GM10248 (cell line): ENCODE measurements at places on chromosomes 4 and X.

DNA sequence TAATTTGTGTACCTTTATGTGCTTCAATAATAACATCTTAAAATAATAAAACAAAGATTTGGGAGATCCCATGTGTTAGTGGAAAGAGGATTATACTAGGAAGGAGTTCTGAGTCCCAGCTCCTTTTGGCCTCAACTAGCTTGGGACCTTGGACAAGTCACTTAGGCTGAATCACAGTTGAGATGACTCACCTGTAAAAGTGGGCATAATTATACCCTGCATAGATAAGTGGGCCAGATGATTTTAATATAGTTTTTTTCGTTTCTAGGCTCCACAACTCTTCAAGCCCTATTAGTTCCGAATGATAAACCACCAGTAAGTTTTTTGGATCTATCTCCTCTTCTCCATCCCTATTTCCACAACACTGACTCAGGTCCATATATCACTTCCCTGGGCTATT is 131.8 kb downstream of the ENOX2 start:
- no peak for DNase-seq

- no peak for DNase-seq
Measured at GRCh38 chrX:17923546-17923945, 62.4 kb upstream of the RAI2 start.

- no peak for DNase-seq
Measured at GRCh38 chr4:121373841-121374240, 7.0 kb downstream of the QRFPR start.

DNA sequence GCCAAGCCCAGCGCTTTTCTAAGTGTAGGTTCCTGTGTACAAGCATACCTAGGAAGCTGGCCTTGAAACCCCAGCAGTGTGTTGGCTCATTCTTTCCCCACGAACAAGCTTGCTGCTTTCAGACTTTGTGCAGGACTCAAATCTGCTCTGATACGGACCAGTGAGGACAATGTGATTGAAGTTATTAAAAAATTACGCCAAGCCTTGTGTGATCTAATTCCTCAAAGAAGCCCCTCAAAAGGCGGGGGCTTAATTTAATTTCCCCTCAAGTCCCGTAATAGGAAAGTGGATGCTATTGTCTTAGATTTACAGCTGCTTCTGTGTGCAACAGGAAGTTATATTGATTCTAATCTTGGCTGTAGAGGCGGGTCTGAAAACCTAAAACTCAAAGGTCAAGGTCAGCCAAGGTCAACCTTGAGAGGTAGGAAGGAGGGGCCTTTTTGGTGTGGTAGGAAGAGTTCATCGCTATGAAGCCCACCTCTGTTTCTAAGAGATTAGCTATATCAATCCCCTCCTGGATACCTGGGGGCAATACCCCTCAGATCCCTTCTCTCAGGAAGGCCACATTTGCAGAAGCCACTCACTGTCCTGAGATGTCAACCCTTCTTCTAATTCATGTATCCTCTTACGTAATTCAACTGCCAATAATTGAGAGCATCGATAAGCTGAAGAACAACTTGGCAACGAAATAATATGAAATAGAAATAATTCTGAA is 45.1 kb downstream of the TBC1D9 start:
- DNase-seq: no peak

GRCh38 chrX:49947781-49948180 is 25.4 kb downstream of the CLCN5 start:
- DNase-seq: no peak

- DNase-seq: no peak
Measured at GRCh38 chr4:8081621-8082516, 76.7 kb downstream of the ABLIM2 start.

- peak; percentile 48 for DNase-seq
Measured at GRCh38 chr4:37389967-37390580, 145.5 kb downstream of the NWD2 start.

- DNase-seq: no peak
Measured at GRCh38 chr4:52585379-52585778, 73.7 kb downstream of the USP46 start.

DNA sequence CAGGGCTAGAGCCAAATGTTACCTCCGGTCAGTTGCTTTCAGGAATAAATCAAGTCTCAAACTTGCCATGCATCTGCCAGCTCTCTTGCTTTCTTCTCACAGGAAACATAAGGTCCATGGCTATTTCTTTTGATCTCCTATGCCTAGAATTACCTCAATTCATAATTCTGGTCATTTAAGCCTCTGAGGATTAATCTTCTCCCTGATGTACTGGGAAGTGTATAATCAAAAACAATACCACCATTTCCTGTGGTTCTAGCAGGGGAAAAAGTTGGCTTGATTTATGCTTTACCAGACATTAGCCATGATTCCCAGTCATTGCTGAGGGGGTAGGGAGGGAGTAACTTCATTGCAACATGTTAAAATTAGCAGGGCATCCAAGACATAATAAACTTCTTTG is 268.7 kb upstream of the EMCN start:
- DNase-seq: no peak

DNA sequence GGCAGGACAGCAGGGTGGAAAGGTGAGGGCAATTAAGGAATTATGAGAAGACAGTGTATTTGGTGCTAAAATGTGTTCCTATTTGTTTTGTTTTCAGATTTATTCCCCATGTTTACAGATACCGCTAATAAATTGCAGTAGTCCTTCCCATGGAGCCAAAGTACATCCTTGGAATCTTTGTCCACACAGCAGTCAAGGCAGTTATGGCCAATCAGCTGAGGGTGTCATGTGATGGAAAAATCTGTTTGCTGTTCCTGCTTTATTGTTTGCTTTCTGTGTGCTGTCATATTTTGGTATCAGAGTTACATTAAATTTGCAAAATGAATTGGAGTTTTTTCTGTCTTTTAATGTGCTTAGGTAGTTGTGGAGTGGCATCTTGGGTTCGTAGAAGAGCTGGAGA is 10.5 kb downstream of the TRO start:
- DNase-seq: no peak

DNA sequence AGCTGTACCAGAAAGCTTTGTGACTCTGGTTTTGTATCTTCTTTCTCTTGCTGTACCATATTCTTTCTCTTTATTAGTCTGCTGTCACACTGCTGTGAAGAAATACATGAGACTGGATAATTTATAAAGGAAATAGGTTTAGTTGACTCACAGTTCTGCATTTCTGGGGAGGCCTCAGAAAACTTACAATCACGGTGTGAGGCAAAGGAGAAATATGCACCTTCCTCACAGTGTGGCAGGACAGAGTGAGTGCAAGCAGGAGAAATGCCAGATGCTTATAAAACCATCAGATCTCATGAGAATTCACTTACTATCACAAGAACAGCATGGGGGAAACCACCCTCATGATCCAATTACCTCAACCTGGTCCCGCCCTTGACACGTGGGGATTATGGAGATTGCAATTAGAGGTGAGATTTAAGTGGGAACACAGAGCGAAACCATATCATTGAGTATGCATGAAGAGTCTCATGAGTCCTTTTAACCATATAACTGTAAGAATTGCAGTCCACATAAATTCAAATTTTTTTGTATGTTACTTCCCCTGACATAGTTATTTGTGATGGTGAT is 67.4 kb upstream of the INPP4B start:
- no peak for DNase-seq

GRCh38 chr4:113831457-113831856 is 69.9 kb upstream of the CAMK2D start:
- DNase-seq: no peak

- DNase-seq: no peak
Measured at GRCh38 chrX:48794340-48794910, 7.4 kb upstream of the HDAC6 start.

DNA sequence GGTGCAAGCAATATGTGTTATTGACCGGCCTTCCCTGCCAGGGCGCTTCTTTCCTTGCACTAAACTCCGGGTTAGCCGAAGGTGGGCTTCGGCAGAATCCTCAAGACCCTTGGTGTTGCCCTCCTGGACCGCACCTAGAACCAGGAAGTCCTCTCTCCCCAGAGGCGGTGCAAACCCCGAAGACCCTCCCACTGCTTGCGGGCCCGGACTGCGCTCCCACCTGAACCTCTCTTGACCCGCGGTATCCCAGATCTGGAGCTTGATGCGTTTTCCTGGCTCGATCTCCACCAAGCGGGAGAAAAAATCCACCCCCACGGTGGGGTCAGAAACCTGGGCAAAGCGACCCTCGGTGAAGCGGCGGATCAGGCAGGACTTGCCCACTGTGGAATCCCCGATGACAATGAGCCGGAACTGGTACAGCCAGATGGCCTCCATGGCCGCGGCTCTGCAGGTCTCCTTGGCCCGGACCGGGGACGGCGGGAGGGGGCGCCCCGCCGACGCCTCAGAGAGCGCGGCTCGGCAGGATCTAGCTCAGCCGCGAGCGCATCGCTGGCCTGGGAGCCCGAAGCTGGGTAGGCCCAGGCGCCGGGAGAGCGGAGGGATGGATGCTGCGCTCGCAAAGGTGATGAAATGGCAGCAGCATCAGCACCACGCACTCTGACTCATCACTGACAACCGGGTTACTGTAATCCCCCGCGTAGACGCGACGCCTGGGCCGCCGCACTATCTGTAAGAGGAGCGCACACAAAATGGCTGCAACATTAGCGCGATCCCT is at the start of gene RAB39B:
Gene RAB39B, minus strand, starts transcription at position 638 of the 775 bp plus-strand sequence. Its CDS starts 203 bp downstream, at position 435.
- peak; percentile 67 for DNase-seq

DNA sequence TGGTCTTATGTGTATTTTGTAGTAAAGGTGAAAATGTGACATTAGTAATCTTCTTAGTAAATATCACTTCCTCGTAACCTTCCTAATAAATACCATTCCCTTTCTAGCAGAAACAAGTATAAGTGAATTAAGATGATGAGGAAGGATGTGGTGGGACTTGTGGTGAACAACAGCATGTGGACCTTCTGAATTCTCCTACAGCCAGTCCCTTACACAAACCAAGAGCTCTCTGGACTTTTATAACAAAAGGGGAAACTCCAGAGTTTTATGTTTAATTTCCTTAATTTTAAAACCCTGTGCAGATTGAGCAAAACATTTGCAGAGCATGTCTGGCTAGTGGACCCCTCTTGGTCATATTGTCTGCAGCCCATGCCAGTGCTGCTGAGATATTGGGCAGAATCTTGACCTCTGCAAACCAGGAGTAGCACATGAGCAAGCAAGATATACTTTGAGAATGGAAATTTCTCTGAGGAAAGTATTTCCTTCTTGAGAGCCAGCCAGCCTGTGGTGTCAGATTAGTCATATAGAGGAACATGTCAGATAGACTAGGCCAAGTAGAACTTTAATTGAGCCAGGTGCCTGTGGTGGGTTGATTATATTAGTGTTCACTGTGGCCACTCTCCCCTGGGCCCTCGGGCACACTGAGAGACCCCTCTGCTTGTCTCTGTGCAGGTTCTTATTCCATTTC is 328.2 kb downstream of the DKK2 start:
- DNase-seq: no peak

DNA sequence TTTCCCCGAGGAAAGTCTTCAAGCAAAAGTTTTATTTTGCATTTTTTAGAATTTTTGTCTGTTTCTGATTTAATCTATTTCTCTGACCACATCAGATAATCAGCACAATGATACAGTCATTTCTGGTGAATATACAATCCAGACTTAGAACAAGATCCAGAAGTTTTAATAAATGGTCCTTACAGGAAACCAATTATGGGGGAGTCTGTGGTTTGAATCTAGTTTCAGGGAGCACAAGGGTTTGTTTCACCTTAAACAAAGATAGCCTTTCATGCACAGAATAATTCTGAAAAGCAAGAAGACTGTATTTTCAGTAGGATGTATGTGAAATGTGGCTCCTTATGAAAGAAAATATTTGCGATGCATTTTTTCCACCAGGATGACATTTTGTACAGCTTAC is 158.5 kb upstream of the ARSJ start:
- DNase-seq: no peak

DNA sequence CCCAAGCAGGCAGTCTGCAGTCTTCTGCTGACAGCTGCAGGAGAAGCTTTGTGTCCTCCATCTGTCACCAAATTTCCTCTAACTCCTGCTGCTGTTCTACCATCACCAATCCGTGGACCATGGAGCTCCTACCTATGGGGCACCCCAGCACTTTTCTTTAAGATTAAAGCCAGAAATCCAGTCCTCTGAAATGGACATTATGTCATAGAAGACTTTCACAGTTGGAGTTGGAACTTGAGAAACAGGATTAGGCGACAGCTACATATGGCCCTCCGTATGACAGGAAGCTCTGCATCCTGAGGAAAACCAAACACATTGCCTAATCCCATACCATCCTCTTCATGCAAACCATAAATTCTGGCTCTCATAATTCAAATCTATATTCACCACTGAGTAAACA is 470.6 kb upstream of the GALNTL6 start:
- no peak for DNase-seq

- no peak for DNase-seq
Measured at GRCh38 chrX:120839491-120839890, 36.2 kb downstream of the CT47B1 start.

DNA sequence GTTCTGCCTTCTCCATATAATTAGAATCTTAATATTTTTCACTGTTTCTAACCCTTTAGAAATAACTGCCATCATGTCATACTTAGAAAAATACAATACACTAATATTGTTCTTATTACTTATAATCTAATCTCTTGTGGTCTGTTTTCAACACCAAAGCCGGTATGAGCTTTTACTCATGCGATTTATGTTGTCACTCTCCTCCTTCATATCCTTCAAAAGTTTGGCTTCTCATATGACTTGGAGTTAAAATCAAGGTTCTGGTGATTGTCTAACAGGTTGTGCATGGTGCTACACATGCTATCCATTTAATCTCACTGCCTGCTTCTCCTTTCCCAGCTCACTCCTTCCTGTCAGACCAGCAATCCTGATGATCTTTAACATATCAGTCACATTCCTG is 1392.9 kb downstream of the ARAP2 start:
- DNase-seq: no peak

DNA sequence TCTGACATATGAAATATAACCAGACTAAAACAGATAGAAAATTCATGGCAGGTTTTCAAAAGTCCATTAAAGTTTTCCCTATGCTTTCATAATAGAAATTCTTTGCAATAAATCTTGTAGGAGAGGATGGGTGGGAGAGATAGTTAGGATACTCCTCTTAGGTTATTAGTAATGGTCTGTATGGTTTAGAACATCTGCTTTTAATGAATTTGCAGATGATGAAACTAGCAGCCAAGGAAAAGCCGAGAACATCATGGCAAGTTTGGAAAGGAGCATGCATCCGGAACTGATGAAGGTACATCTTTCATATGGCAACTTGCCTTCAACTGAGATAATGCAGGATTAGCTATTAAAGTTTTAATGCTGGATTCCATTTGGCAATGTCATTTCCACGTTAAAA is 70.7 kb downstream of the DOCK11 start:
- DNase-seq: no peak

DNA sequence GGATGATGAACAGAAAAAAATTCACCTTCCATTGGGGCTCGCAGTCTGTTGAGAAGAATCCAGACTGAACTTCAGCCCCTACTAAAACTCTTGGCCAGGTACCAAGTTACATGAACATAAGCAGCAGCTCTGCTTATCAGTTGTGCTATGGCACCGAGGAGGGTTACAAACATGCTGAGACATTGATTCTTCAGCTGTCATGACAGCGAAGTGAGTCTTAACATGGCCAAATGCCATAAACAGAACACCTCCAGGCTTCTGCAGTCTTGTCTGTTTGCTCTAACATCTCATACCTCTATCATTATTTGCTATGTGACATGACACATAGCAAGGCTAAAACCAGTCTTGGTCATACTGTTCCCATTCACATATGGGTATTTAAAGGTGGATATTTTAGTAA is 521.5 kb downstream of the GRID2 start:
- no peak for DNase-seq
